ENCODE measurements at places on chromosomes 3 and 15.

GRCh38 chr15:33934921-33935320, 33.4 kb upstream of the CHRM5 start:
- DNase-seq = no peak

DNA sequence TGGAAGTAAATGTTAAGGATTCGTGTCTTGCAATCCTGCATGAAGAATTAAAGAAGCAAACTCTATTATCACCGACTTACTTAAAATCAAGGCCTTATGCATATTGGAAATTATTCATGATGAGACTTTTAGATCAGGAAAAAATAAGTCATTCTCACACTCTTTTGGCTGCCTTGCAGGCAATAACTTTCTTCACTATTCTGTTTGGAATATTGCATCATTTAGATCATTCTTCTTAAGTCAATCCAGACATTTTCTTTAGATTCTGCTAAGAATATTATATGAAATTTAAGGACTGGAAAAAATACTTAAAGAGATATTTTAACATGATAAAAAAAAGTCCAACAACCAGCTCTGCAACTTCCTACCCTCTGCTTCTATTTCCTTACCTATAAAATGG, 245.4 kb downstream of the LRRN1 start:
- DNase-seq = no peak

- DNase-seq = no peak
Observed at GRCh38 chr15:55990516-55990915, 2.9 kb downstream of the NEDD4 start.

DNA sequence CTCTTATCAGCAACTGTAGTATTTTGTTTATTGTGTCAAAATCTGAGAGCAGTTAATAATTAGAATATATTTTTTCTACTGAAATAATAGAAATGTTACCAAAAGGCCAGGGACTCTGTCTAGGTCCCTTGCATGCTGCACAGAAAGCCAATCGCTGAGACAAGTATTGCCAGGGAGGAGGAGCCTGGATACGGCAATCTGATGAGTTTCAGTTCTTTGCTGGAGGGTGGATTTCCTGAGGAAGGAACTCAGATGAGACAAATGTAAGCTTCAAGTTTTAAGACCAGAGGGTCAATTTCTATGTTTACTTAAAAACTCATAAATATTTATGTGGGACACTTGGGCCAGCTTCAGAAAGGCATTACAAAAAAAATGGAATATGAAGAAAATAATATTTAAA, 252.2 kb downstream of the GABRG3 start:
- no peak for DNase-seq

DNA sequence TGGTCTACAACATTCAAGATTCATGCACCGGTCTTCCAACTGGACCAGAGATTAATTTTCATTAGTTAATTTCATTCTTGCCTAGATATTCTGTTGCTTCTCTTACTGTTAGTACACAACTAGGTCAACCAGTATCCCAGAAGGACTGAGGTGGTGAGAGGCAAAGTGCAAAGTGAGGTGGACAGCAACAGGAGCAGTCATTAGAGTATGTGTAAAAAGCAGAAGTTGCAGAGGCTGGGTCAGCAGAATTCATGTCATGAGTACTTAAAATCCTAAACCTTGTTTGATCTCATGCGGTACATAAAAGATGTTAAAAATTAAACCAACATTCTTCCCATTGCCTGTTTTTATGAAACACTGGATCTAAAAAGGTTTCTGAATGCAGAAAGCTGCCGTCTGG, 46.7 kb downstream of the PARP14 start:
- DNase-seq = no peak

DNA sequence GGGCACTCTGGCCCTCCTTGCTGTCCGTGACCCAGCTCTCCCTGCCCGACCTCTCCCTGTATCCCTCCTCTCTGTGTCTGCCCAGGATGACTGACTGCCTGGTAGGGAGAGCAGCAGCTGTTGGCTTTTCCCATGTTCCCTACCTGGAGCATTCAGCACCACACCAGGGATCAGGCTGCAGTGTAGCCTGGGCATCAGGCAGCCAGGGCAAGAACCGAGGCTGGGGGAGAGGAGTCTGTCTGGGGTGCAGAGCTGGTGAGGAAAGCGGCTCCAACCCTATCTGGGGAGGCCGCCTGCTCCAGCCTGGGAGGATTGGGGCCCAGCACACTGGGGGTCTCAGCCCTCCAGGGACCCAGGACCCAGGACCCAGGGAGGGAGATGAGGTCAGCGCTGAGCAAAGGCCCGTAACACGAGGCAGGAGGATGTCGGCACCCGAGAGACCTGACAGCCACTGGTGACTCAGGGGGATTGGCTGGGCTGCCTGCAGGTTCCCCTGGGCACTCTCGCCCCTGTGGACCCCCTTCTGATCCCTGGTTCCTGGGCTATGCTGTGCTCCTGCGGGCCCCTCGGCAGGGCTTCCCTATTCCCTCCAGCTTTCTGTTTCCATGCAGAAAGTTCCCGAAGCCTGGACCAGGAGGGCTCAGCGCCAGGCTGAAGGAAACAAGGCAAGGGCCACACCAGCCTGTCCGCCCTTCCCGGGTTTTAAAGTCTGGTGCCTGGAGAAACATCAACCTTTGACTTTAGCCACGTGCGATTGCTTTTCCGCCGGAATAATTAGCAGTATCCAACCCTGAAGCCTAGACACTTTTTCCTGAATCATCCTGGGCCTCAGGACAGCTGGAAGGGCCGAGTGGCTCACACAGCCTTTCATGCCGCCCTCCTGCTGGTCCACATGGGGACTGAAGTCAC, 128.2 kb upstream of the MEF2A start:
- no peak for DNase-seq

DNA sequence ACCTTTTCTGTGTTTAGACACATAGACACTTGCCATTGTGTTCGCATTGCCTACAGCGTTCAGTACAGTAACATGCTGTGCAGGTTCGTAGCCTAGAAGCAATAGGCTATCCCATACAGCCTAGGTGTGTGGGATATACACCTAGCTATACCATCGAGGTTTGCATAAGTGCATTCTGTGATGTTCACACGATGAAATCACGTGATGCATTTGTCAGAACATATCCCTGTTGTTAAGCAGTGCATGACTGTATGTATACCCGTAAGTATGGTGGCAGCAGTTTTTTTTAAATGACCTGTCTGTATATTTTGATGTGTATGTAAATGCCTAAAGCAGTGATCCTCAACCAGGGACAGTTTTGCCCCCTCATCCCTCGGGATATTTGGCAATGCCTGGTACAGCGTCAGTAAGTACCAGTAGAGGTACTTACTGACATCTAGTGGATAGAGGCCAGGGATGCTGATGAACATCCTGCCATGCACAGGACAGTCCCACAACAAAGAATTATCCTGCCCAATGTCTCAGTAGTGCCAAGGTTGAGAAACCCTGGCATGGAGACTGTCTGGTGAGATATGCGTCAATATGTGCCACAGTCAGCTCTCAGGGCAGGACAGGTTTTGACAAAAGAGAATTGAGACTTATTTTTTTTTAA, 129.1 kb downstream of the HCN4 start:
- DNase-seq = no peak

- no peak for DNase-seq
Observed at GRCh38 chr15:39622660-39623516, 42.0 kb downstream of the THBS1 start.

DNA sequence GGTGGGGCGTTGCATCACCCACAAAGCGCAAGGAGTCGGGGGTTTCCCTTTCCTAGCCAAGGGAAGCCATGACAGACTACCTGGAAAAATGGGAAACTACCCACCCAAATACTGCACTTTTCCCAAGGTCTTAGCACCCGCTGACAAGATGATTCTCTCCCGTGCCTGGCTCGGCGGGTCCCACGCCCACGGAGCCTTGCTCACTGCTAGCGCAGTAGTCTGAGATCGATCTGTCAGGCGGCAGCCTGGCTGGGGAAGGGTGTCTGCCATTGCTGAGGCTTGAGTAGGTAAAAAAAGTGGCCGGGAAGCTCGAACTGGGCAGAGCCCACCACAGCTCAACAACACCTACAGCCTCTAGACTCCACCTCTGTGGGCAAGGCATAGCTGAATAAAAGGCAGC, 112.9 kb downstream of the GSK3B start:
- no peak for DNase-seq

DNA sequence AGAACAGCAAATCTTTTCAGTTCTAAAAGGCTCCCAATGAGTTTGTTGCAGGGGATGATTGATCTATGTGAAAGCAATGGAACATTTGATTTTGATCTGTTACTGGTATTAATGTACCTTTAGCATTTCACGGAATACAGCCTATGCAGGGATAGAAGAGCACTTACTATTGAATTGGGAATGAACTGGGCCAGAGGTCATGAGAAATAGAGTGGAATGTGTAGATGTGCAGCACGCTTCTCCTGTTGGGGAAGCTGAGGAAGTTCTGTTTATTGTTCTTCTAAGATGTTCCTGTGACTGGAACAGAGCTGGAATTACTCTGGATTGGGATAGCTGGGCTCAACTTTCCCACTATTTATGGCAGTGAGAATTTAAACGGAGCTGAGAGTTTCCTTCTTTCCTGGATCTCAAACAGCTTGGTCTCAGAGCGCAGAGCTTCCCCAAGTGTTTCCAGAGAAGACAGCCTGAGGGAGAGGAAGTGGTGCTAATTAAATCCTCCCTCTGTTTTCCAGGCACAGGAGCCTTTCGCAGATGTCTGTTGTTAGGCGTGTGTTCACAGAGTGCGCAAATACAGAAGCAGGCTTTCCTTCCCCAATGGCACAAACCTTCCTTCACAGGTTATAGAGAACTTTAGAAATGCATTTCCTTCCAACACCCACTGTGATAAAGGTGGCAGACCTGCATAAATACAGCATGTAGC, 32.5 kb downstream of the TPRG1 start:
- DNase-seq = no peak

DNA sequence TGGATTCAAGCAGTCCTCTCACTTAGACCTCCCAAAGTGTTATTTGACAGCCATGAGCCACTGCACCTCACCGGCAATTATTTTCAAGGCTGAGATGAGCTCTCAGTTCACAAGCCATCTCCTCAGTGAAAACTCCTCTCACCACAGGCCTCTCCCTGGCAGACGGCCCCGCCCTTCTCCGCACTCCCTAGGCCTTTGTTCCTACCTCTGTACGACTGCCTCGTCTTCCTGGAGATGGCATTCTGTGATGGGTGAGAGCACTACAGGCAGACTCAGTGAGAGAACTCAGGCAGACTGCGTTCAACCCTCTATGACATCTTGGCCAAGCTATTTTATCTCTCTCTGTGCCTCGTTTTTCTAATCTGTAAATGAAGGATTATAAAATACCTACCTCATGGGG, 67.0 kb upstream of the TPM1 start:
- no peak for DNase-seq

- DNase-seq = no peak
Observed at GRCh38 chr3:45027441-45027840, 1.3 kb downstream of the CLEC3B start.

- no peak for DNase-seq
Observed at GRCh38 chr3:116837483-116837882, 127.9 kb downstream of the TUSC7 start.

DNA sequence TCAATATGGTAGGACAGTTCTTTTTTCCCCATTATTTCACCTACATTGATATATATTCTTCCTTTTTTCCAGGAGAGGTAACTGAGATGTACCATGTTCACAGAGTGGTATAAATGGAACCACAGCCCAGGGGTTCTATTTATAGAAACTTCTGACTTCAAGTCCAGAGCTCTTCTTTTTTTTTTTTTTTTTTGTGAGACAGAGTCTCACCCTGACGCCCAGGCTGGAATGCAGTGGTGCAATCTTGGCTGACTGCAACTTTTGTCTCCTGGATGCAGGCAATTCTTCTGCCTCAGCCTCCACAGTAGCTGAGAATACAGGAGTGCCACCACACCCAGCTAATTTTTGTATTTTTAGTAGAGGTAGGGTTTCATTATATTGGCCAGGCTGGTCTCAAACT, 267.1 kb upstream of the TPRG1 start:
- no peak for DNase-seq

GRCh38 chr15:96827981-96828380, 497.5 kb downstream of the NR2F2 start:
- no peak for DNase-seq

DNA sequence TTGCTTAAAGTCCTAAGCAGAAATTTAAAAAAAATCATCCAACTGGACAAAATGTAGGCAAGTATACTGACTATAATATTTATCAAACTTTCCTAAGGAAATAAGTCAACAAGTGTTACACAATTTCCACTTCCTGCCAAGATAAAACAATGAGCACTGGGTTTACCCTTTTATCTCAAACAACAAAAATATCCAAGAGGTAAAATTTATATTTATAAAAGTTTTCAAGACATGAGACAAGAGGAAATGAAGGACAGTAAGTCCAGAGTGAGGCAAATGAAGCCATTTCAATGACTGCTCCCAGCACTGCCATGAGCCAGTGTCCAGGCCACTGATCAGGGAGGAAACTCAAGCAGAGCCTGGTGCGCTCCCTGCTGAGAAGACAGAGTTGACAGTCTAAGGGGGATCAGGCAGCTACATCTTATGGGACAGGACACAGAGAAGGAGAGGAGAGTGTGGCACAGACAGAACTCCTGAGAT, 439.4 kb downstream of the RAP2B start:
- DNase-seq = no peak

- DNase-seq = peak; percentile 22
Observed at GRCh38 chr15:93088200-93088980, 621 bp downstream of the RGMA start.

DNA sequence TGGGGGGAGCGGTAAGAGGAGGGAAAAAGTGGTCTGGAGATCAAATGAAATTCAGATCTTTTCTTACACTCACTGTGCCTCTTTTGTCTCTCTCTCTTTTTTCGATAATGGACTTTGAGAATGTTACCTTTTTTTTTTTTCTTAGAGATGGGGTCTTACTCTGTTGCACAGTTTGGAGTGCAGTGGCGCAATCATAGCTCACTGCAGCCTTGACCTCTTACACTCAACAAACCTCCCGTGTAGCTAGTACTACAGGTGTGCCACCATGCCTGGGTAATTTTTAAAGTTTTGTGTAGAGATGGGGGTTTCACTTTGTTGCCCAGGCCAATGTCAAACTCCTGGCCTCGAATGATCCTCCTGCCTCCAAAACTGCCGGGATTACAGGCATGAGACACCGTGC, 15.6 kb downstream of the ABHD5 start:
- no peak for DNase-seq

DNA sequence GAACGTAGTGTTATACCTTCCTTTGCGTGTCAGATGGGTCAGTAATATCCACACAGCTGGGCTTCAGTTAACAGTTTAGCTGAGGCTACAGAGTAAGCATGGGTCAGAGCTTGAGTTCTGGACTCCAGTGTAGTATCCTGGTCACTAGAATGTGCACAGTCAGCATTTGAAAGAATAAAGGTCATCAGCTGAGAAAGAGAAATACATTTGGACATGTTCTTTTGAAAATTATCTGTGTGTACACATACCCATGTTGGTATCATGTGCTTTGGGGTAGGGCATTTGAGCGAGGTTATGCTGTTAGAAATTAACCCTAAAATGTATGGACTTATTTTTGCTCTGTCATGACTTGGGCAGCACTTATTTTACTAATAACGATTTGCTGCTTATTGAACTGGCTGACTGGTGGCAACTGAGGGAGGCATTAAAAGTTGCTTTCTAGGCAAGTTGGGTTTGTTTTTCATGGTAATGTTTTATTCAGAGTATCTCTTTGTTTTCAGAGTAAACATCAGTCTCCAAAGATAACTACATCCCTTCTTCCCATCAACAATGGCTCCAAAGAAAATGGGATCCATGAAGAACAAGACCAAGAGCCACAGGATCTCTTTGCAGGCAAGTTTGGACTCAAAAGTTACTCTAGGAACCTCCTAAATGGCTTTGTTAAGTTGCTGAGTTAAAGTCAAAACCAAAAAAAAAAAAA, 16.4 kb downstream of the SNX1 start:
- DNase-seq = no peak
